ENCODE measurements at places on chromosomes 2 and 18.
A peak's percentile ranks its signal among the peaks of the same experiment; 100 is the strongest.

DNA sequence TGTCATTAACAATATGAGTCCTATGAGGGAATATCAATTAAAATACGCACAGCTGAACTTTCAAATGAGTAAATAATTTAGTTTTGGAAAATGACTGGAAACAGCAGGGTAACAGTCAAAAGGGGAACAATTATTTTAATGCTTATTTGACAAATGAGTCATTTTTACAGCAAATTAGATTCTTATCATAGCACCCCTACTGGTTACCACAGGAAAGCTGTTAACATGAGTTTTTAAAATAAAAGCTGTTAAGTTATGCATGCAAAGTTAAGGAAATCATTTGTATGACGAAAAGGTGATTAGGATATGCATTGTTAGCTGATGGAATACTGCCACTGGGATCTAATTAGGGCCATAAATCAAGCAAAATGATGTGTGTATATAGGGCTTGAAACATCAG lies 435.1 kb upstream of the MEIS1 start:
- DNase-seq: no peak

DNA sequence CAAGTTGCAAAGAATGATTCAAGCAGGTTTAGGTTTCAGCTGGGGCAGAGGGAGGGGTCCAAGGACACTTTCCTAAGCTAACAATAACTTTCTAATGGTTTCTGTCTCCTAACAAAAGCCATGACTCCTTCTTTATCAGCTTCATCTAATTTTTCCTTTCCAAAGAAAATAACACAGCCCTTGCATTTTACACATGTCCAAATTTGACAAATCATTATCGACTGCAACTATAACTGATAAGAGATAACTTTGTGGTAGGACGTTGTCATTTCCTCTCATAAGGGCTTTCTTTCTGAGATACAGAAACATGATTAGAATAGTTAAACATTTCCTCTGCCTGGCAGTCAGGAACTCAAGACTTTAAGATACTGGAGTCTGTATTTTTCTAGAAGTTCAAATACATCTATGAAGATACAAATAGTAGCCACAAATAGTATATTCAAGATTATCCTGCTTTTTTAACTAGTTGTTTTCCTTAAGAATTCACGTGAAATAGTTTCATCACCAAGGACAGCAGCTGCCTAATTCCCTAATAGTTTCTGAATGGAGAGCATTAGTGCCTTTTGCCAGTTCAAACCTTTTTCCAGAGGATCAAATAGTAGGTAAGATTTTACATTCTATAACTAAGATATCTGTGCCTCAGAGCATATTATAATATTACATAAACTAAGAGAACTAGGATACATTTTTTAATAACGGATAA lies 263.2 kb downstream of the EXOC6B start:
- no peak for DNase-seq

DNA sequence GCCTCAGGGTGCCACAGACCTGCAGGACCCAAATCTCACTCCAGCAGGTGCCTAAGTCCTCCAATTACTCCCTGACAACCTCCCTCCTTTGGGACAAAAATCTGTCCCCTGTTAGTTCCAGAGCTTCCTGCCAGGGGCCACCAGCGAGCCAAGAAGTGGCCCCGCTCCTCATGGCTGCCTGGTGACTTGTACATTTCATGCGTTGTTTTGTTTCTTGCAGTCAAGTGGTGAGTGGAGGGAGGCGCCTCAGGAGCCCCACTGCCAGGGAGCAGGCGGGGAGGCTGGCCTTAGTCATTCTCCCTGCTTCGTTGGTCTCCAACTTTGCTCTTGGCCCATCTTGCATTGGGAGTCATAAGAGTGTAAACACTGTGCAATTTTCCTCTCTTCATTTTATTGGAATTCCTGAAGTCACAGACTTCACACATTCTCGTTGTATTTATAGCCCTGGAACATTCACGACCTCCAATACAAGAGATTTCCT lies 81.3 kb downstream of the KCNF1 start:
- no peak for DNase-seq

DNA sequence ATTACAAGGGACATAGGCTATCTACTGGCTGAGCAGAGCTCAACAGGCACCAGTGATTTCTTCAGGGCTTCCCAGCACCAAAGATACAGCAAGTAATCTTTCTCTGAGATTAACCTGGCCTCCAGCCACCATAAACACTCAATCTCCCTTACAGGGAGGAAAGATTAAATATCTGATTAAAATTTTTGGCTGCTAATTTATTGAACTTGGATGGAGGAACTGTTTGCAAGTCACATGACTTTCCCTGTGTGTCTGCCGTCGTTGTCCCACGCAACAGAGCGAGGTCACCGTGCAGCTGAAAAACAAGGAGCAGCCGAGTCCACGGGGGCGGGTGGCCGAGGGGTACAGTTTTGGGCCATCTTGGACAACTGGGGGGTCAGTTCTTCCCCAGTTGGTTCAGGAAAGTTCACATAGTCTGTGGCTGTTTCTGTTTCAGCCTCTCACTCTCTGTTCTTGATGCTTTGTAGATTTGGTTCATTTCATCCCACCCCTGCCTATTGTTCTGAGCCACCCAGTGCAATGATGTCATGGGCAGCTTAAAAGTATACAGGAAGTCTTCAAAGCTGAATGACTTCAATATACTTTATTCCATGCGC lies 186.8 kb upstream of the CTAGE1 start:
- no peak for DNase-seq

GRCh38 chr2:149544692-149545091 lies 42.9 kb downstream of the MMADHC start:
- peak; percentile 9 for DNase-seq

GRCh38 chr2:205407984-205408383 lies 274.3 kb upstream of the NRP2 start:
- DNase-seq: no peak

GRCh38 chr2:180161415-180161814 lies 154.3 kb upstream of the CWC22 start:
- no peak for DNase-seq

GRCh38 chr2:197516393-197516761 lies 511 bp downstream of the MOB4 start:
- peak; percentile 45 for DNase-seq

DNA sequence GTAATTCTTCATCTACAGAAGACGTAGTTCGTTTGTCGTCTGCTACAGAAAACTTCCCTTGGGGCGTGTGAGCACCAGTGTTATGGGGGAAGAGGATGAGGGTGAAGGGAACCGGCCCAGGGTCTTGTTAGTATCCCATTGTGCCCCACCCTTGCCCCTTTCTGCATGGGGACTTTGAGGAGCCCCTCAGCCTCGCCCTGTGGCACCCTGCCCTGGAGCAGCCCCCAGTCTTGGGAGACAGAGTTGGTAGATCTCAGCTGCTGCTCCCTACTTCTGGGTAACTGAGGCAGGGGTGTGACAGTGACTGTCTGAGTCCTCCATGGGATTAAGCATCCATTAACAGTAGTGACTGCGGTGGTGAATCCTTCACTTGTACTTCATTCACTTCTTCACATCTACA lies 50.1 kb downstream of the RNF144A start:
- DNase-seq: no peak
